Esophagus squamous epithelium (tissue), 5 donors: ENCODE measurements at places on chromosomes 7 and 10. TPM values are rescaled to one million over a fixed set of nuclear protein-coding genes. Genes with fewer than 3 reads are reported as not detected.

Gene CALHM3
- not detected for total RNA-seq

Gene PON1
- total RNA-seq = not detected

Gene OR2A7
- 3.4 TPM for total RNA-seq

Gene IDE
- total RNA-seq = 26.8 TPM

Gene NPC1L1
- total RNA-seq = not detected

Gene TSPAN14
- total RNA-seq = 66.4 TPM

Gene STYXL1
- 19.3 TPM for total RNA-seq

Gene ERCC6
- total RNA-seq = 8.5 TPM

DNA sequence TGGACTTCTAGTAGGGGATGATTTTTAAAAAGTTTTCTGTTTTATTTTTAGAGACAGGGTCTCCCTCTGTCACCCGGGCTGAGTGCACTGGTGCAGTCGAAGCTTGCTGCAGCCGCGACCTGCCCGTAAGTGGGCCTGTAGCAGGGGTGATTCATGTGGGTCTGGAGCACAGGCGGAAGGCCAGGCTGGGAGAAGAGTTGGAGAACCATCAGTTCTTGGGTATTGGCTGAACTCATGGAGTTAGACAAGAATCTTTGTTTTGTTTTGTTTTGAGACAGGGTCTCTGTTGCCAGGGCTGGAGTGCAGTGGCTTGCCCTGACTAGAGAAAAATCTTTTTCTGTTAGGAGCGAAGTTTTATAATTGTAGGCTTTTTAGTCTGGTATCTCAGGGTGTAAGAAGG is 5.7 kb downstream of the SRRT start:
- no peak for DNase-seq

GRCh38 chr7:49643321-49643720 is 130.1 kb upstream of the VWC2 start:
- no peak for DNase-seq

DNA sequence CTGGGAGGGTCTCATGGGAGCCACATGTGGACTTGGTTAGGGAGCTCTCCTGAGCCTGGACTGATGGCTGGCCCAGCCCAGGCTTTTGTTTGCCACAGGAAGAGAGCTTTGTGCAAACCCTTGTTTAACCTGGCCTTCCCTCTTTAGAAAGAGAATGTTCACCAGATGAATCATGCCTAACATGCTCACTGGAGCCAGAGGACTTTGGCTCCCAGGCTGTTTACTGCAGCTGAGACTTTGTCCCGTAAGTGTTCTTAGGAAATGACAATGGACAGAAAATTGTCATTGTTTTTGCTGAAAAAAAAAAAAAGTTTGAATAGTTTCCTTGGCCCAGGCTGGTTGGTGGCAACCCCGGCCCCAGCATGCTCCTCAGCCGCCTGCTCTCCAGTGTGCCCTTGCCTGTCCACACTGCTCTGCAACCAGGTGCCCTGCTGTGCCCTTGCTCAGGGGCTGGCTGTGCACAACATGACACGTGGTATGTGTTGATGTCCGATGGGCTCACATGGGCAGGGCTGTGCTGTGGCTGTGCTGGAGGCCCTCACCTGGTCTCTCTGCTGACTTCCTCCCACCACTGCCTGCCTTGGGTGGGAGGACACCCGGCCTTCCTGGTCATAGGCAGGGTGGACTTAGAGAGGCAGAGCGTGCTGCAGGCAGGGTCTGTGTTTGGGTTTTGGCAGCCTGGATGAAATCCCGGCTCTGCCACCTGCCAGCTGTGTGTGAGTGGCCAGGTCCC is 215.3 kb upstream of the ZNF32 start:
- no peak for DNase-seq

GRCh38 chr7:82012453-82012852 is 242.6 kb upstream of the HGF start:
- no peak for DNase-seq

DNA sequence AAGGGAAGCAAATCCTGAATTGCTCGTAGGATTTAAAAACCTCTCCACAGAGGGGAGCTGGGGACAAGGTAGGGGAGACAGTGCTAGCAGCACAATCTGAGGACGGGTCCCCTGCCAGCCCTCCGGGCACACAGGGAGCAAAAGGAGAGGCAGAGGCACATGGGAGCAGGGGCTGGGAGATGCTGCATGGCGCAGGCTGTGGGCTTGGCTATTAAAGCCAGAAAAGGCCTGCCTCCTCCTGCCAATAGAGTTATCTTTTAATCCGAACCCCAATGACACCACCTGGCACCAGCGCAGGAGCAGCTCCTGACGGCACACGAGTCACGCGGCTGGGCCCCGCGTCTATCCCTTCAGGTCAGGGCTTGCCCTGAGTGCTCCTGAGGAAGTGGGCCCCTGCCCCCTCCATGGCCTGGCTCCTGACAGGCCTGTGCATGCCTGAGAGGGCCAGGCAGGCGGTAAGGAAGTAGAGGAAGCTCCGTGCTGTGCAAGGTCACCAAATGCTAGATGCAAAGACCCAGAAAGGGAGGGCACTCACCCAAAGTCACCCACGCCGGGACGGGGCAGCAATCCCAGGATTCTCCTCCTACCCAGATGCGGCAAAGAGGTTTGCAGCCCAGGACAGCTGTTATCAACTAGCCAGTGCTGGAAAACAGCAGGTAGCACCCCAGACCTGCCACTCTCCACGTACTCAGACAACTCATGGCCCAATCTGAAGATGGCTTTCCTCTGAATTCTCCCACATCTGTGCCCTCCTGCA is 28.1 kb downstream of the DLG5 start:
- DNase-seq = no peak

GRCh38 chr7:41878309-41879295 is 175.7 kb upstream of the INHBA start:
- DNase-seq = no peak

GRCh38 chr7:91239171-91239604 is 25.0 kb upstream of the FZD1 start:
- DNase-seq = no peak

- DNase-seq = no peak
Observed at GRCh38 chr7:30175180-30175579, 40.4 kb downstream of the MTURN start.

DNA sequence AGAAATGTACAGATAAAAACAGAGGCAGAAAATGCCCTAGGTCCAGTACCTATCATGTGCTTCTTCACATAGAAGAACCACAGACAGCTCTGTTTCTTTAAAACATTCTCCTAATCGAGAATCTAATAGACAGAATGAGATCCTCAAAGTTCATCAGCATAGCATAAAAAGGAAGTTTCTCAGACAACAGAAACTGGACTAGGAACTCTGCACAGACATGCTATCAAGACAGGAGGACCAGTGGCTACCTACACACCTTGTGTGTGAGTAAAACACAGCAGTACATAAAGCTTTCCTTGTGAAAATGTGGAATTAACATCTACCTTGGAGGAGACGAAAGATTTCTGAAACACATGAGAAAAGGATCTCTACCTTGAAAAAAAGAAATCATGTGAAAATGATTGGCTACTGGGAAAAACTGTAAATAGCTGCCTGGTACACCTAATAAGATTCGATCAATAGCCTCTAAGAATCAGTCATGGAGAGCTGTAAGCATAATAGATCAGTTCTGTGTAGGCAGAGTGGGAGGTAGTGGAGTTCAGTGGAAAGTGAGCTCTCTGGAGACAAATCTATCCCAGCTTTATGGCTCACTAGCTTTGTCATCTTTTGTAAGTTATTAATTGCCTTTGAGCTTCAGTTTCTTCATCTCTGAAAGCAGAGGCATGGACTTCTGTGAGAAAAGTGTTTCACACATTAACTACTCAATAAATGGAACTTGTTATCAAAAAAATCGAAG is 26.7 kb downstream of the ELAPOR2 start:
- no peak for DNase-seq

- no peak for DNase-seq
Observed at GRCh38 chr10:113681533-113682470, 2.1 kb downstream of the CASP7 start.

DNA sequence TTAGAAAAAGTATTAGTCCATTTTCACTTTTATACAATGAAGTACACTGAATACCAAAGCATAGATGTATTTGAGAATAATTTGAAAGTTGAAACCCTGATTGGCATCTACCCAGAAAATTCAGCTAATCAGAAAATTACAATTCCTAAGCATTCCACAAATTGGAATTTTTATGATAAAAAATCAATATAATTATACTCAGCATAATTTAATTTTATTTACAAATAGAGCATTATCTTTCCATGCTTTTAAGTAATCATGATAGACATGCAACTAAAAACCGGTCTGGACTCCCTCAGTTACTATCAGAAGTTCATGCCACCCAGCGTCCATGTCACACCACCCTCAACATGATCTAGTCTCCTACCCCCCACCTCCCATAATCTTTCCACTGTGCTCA is 50.4 kb downstream of the ARL4A start:
- no peak for DNase-seq

- DNase-seq = no peak
Observed at GRCh38 chr10:79207726-79208125, 139.0 kb downstream of the ZMIZ1 start.

DNA sequence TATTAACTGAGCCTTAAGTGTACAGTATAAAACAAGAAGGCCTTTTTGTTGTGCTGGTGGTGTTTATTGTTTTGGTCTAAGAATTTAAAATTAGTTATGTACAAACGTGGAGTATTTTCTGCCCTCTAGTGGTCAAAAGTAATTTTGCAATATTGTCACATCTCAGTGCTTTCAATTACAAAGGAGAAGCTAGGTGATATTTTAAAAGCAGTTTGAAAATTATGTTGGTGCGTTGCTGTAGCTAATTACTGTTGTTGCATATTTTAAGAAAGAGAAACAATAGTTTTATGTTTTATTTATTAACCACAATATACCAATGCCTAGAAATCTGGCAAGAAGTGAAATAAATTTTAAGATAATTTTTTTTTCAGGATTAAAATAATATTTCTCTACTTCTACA is 11.4 kb downstream of the NPVF start:
- no peak for DNase-seq

DNA sequence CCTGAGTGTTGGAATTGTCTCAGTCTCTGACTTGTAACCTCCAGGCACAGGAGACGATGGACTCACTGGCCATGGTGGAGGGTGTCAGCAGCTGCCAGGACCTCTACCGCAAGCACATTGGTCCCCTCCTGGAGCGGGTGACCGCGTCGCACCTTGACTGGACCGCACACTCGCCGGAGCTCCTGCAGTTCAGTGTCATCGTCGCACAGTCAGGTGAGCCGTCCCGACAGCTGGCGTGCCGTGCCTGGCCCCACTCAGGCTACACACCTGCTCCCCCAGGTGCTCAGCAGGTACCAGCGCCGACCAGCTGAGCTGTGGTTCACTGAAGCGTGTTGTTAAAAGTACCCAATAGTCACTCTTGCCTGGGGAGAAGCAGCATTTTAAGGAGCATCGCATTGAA is 36.7 kb upstream of the PRKAR1B start:
- DNase-seq = no peak

DNA sequence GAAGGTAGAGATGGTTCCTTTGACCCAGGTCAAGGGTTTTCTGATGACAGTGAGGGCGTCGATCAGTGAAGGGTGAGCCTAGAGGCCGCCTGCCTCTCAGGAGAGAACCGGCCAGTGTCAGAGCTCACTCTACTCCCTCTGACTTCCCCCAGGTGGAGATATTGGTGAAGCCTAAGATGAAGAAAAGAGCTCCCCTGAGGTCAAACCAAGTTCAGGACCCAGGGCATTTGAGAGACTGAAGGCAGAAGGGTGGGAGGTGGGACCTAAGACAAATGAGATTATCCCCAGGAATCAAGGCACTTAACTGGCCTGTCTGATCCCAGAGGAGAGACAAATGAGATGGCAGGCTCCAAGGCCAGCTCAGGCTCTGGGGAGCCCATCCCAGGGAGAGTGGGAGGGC is 104.7 kb downstream of the CDH23 start:
- DNase-seq = no peak

DNA sequence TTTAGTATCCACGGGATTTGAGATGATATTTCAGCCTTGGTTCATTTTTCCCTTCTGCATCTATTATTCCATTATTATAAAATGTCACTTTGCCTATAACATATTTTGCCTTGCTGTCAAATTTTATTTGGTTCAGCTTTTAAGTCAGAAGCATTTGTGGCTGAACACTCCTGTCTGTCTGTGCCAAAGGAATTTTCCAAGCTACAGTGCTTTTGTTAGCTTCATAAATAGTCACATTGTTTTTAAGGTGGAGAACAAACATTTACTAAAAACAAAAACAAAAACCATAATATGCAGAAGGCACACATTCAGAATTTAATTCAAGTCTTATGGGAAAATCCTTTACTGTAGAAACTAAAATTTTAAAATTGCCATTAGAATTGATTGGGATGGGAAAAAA is 33.8 kb upstream of the ELMO1 start:
- DNase-seq = no peak

DNA sequence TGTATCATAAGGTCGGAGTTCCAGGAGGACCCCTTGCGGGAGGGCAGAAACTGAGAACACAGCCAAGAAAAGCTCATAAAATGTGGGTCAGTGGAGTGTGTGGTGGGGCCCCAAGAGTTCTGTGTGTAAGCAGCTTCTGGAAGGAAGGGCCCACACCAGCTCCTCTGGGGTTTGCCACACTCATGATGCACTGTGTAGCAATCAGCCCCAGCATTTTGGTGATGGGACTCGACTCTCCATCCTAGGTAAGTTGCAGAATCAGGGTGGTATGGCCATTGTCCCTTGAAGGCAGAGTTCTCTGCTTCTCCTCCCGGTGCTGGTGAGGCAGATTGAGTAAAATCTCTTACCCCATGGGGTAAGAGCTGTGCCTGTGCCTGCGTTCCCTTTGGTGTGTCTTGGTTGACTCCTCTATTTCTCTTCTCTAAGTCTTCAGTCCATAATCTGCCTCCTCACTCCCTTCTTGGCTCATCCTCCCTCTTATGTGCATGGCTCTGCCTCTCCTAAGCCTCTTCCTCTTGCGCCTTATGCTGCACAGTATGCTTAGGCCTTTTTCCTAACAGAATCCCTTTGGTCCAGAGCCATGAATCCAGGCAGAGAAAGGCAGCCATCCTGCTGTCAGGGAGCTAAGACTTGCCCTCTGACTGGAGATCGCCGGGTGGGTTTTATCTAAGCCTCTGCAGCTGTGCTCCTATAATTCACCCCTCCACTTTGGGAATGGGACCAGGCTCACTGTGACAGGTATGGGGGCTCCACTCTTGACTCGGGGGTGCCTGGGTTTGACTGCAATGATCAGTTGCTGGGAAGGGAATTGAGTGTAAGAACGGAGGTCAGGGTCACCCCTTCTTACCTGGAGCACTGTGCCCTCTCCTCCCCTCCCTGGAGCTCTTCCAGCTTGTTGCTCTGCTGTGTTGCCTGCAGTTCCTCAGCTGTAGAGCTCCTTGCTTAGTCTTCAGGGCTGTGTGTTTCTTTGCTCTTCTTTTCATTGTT is 17.8 kb downstream of the PRSS2 start:
- no peak for DNase-seq

GRCh38 chr10:60048091-60048501 is 141.7 kb upstream of the CCDC6 start:
- no peak for DNase-seq
